Activated CD4-positive, alpha-beta T cell treated with anti-CD3 and anti-CD28 coated beads, Interleukin-2, amount 10 ng/mL, durations not matched to agents 24 days and 14 days (primary cell): ENCODE measurements at places on chromosomes 2 and 18. TPM values are rescaled to one million over a fixed set of nuclear protein-coding genes. Genes with fewer than 3 reads are reported as not detected.

Gene NFATC1
- 105 and 107 TPM in 2 replicates for total RNA-seq

Gene TBR1
- total RNA-seq, result 0.16 TPM in 1 of 2 replicates, not detected in the other

Gene KLHL30
- total RNA-seq, result not detected in 2 replicates

Gene ZNF2
- 4.4 and 5.4 TPM in 2 replicates for total RNA-seq

Gene LONRF2
- total RNA-seq, result 0.23 and 0.28 TPM in 2 replicates

Gene HRH4
- 0.79 and 1.6 TPM in 2 replicates for total RNA-seq

Gene SATB2
- total RNA-seq, result 0.07 TPM in 1 of 2 replicates, not detected in the other

GRCh38 chr2:230974096-230974913, 21.6 kb upstream of the SPATA3 start:
- peak; percentile 86 for DNase-seq

DNA sequence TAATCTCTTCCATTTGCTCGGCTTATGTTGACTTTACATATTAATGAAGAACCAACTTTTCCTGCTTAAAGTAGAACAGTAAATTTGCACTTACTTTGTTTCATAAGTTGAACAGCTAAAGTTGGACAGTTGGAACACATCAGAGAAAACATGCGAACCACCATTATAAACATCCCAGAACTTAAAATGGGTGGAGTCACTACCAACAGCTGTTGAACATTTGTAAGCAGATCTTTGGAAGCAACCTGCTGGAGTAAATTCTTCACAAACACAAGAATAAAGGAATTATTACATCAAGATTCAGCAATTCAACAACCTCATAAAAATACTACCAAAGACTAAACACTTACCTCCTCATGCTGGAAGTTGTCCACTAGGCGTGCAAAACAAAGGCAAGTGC, 96.4 kb upstream of the DNER start:
- no peak for DNase-seq

DNA sequence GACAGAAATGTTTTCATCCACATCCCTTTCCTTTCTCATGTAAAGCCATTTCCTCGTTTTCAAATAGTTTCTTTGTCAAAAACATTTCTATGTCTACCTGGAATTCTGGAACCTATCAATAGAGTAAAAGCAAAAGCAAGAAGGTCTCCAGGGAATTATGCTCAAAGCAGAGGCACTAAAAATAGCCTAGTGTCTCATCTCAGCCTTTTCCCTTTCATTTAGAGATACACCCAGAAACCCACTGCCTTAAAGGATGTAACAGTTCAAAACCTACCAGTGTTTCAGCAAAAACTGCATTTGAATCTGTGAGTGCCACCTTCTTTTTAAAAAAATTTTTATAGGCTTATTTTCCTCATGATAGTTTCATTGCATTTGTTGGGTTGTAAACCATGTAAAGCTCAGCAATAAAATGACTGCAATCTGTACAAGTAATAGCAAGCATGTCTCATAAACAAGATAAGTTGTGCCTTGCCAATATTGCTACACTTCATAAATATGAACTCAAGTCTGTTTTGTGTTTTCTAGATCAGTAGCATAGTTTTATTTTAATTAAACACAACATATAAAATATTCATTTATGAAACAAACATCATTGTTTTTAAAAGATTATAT, 927.3 kb upstream of the ACVR2A start:
- DNase-seq, result no peak

DNA sequence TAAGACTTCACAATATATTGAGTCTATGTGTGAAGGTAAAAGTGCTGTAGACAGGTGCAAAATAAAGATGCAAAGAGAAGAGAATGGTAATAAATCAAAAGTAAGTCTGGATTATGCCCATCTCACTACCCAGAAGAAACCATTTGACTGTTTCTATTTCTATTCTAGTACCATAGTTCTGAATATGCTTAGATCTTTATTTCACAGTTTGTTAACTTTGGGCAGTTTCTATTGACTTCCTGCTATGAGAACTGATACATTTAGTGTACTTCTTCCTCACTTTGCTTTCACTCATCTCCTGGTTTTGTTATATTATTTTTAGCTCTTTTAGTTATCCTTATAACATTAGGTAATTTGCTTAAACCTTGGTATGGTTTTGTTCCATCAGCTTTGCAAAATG, 94.9 kb downstream of the HS1BP3 start:
- no peak for DNase-seq

DNA sequence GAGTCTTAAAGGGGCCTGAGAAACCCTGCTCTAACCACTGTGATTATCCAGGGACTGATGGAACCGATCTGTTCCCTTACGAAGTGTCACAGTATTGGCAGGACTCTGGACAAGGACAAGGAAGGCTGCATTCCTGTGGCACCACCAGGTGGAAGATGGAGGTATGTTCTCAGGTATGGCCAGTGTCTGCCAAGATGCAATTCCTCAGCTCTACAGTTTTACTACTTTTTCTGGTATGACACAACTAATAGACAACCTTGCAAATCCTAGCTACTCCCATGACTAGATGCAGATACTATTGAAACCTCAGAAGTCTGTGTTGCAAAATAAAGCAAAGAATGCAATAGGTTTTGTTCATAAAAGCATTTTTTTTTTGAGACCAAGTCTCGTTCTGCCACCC, 14.6 kb downstream of the RAB31 start:
- DNase-seq, result no peak

- DNase-seq, result no peak
Measured at GRCh38 chr2:159982270-159982669, 80.1 kb downstream of the PLA2R1 start.

DNA sequence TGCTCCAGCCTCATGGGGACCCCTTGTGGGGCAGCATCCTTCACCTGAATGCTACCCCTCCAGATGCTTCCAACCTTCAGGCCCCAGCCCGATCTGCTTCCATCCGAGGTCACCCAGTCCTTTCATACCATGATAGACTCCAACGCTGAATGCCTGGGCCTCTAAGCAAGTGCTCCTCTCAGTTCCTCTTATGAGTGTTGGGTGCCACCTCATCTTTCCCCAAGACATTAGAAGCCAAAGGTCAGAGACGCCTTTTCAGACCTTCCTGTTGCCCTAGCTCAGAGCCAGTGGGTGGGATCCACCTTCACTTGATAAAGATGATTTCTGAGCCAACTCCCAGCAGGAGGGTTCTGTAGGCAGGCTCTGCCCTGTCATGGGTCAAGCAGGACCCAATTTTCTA, 174.5 kb upstream of the MGAT5 start:
- DNase-seq, result no peak

GRCh38 chr2:209519906-209520305, 96.1 kb downstream of the MAP2 start:
- DNase-seq, result no peak

DNA sequence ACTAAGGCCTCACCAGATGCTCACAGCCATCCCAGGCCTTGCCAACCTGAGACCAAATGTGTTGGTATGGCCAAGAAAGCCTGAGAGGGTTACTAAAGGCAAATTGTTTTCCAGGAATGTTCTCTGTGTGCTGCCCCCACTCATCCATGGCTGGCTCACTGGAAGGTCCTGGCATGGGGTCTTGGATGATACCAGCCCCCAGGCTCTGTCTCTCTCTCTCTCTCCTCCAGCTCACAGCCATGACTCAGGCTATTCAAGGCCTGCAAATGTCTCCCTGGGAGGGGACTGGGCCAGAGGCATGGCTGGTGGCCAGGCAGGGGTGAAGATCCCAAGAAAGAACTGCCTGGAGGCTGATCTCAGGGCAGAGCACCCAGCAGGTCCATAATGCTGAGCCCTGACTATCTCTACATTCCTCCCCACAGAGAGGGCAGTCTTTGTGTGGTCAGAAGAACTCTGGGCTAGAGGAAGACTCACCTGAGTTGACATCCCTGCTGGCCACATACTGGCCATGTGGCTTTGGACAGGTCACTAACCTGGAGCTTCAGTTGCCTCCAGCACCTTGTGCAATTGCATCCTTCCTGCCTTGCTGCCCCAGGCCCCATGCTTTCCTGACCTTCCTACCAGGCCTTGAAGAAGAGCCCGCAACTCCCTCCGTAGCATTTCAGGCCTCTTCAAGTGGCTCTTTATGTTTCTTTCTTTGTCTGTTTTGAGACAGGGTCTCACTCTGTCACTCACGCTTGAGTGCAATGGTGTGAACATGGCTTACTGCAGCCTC, 150.4 kb downstream of the ZFP36L2 start:
- DNase-seq, result no peak

- no peak for DNase-seq
Measured at GRCh38 chr2:67079729-67080128, 317.4 kb upstream of the ETAA1 start.

DNA sequence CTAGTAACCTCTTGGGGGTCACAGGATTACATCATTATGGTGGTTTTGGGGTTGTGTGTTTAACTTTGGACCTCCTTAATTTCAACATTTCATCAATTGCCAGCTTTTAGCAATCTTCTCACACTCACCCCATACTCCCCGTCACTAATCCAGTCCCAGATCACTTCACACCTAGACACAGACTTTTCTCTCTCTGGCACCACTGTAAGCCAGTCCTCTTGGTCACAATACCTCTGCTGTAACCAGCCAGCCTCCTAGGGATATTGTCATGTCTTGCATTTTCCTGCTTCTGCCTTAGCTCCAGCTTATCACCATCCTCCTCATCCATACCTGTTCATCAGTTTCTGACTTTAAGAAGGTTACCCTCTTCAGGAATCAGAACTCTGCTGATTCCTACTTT, 1.6 kb upstream of the STK17B start:
- peak; percentile 72 for DNase-seq

DNA sequence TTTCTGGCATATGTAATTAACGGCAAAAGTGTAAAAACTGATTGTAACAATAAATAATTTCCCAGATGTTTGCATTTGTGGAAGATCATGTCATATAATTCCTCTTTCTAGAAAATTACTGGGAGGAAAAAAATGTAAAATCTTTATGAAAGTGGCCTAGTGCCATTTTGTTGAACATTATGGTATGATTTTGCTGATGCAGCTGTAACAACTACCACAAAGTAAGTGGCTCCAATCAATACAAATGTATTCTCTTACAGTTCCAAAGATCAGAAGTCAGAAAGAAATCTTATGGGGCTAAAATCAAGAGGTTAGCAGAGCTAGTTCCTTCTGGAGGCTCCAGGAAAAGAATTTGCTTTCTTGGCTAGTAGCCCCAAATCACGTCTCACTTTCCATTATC, 281.4 kb downstream of the CCDC178 start:
- no peak for DNase-seq

GRCh38 chr2:65388051-65388531, 44.3 kb downstream of the SPRED2 start:
- DNase-seq, result no peak

- DNase-seq, result peak; percentile 94
Measured at GRCh38 chr2:12501469-12502158, 215.1 kb upstream of the TRIB2 start.

- DNase-seq, result no peak
Measured at GRCh38 chr2:212928681-212929080, 222.7 kb downstream of the IKZF2 start.

- DNase-seq, result no peak
Measured at GRCh38 chr2:219071131-219071816, 10.6 kb upstream of the IHH start.

DNA sequence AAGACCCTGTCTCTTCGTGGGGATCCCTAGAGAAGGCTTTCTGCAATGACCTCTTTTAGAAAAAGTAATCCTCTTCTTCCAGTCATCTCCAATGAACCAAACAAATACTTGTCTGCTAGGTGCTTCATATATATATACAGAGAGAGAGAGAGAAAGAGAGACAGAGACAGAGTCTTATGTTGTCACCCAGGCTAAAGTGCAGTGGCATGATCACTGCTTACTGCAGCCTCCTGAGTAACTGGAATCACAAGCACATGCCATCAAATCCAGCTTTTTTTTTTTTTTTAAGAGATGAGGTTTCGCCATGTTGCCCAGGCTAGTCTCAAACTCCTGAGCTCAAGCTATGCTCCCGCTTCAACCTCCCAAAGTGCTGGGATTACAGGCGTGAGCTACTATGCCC, 18.6 kb upstream of the PKDCC start:
- no peak for DNase-seq

GRCh38 chr2:78977661-78978145, 47.8 kb upstream of the REG3G start:
- DNase-seq, result peak; percentile 21

DNA sequence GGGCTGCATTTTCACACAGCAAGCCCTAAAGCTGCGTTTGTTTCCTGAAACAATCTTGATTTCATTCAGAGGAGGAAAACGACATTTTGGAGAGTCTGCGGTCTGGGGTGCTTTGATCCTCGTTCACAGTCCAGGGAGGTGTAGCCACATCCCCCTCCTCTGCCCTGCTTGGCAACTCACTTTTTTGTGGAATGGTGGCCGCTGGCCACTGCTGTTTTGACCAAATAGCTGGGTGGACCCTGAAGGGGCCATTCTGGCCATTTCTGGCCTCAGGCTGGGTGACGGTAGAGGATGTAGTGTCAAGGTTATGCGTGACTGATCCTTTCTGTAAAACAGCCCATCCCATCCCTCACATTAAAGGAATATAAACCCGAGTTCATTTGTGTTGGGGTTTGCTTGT, 62.2 kb downstream of the INPP4A start:
- DNase-seq, result peak; percentile 48

DNA sequence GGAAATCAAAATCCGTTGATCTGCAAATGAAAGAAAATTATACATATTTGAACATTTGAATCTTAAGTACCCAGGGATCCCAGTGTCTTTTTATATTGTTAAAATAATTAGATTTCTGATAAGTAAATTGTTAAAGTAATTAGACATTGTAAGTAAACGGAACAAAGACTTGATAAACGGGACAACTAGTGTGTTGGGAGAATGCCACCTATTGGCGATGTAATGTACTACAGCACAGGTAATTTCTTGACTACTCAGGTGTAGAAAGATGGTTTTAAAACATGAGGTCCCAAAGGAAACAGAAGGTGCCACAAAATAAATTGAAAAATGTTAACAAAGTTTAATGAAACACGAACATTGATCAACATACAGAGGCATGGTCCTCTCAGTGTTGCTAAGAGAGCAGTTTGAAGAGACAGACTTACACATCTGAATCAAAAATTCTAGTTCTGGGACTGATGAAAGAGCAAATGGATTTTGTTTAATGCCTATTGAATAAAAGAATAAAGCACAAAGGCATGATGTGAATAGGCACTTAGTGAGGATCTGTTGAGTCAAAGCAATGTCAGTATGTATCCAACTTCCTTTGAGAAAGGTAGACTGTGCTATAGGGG, 103.4 kb upstream of the RASGRP3 start:
- DNase-seq, result peak; percentile 79

DNA sequence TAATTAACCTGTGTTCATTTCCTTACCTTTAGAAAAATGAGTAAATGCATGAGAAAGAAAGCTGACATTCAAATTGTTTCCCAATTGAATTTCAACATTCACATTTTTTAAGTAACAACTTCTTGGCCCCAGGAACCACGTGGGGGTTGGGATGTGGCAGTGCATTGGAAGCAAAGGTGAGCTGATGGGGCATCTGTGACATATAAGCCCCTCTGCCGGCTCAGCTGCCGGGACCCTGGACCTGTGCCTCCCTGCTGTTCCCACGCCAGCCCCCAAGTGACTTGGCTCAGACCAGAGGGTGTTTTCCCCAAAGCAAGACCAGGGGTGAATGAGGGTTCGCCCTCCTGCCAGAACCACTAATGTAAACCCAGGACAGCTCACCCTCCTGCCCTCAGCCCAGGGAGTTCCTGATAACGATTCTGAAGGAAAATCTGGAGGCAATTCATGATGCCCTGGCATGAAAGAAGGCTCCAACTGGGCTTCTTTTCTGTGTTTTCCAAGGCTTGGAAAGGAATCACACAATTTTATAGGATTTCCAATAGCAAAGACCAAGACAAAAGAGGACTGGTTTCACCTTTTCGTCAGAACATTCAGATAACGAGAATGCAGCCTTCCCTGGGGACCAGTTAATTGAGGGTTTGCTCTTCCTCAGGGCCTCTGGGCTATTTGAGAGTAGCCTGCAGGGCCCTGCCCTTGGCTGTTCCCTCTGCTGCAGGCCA, 193.2 kb upstream of the TWIST2 start:
- DNase-seq, result peak; percentile 47
